Stimulated activated CD4-positive, alpha-beta T cell treated with anti-CD3 and anti-CD28 coated beads, Interleukin-15, amount 100 ng/mL, for 48 hours (primary cell): ENCODE measurements at places on chromosomes 3 and 15.

DNA sequence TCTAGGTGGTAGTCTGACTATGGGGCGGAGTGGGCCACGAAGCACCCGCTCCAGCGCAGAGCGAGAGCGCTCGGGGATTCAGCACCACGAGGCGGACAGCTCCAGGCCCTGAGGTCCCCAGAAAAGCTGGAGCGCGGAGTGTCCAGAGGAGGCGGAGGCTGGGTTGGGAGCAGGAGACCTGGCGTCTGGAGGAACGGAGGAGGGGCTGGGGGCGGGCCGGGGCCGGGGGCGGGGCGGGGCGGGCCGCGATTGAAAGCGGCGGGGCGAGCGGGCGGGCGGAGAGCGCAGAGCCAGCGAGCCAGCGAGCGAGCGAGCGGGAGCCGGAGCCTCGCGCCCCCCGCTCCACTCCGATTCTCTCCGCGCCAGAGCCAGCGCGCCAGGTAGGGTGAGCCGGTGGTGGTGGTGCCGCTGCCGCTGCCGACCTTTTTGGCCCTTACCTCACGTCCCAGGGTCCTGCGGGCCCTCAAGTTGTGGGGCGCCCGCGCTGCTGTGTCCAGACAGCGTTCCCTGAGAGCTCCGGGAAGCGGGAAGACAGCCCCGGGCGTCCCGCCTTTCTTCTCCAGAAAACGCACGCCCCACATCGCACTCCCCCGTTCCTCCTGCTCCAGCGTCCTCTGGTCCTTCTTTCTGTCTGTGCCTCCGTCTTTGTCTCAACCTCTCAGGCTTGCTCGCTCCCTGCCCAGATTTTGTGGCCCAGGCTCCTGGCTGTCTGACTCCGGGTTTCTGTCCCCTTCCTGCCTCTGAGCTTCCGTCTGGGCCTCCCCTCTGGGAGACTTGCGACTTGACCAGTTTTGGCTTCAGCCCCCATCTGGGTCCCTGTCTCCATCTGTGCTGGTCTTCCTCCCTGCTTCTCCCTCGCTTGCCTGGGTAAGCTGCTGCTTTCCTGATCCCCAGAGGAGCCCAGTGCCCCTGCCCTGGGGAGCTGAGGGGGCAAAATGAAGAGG lies at the start of gene GRM2:
TSS of gene GRM2 (plus strand) at position 281 of the 944 bp plus-strand sequence. CDS start 1,916 bp downstream, outside the sequence.
- no peak for DNase-seq

- DNase-seq, result no peak
These were observed 156.5 kb upstream of the ABI3BP start for GRCh38 chr3:101149707-101150106.

- DNase-seq, result no peak
These were observed 39.2 kb downstream of the NUP210 start for GRCh38 chr3:13380971-13381370.

DNA sequence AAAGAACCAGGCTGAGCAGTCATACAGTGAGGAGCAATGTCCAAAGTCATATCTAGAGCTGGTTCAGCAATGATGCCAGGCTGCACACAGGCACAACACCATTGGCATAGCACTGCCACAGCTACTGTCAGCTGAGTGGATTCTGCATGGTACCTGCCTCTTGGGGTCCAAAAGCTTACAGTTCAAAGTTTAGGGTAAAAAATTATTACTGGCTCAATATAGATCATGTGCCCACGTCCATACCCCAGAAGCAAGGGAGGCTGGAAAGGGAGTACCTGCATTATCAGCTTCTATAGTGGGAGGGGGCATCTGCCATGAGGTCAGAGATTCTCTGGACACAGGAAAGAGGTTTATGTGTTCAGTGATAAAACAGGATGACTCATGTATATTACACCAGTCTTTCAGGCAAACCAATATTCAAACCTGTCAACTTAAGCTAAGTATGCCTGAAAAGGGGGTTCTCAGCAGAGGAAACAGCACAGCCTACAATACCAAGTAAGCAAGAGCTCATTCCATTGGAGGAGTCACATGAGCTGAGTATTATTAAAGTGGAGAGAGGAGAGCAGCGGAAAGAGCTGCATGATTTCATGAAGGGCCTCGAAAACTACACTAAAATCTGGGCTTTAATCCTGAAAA lies 99.0 kb downstream of the ANO10 start:
- DNase-seq, result no peak

GRCh38 chr15:56718560-56718959 lies 14.7 kb downstream of the ZNF280D start:
- no peak for DNase-seq

DNA sequence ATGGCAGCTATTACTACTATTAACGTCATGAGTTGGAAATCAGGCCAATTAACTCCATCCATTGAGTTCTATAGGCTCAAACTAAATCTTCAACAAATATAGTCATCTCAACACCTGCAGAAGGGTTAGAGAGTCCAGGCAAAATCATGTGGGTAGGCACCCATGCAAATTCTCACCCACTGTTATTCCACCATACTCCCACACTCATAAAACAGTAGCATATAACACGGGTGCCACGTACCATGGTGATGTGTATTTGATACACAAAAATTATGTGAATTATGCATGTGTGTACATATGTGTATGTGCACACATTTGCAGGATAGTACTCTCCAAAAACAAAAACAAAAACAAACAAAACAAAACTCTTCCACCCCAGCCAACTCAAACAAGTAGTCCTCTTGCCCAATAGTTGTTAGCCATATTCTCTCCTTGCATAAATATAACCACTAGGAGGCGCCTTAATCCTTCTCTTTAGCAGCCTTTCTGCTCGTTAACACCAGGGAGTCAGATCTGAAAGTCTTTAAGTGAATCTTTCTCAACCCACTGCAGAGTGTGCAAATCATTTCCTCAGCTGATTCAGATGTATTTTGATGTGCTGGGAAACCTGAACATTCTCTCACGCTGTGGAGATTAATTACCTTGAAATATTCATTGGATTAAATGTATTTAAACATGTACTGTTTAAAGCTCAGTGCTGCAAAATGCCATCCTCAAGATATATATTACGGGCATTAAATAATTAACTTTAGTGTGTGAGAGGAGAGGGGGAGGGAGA lies 38.0 kb upstream of the COPB2 start:
- DNase-seq, result no peak

- DNase-seq, result no peak
These were observed 16.1 kb downstream of the TXNRD3 start for GRCh38 chr3:126638790-126639189.

DNA sequence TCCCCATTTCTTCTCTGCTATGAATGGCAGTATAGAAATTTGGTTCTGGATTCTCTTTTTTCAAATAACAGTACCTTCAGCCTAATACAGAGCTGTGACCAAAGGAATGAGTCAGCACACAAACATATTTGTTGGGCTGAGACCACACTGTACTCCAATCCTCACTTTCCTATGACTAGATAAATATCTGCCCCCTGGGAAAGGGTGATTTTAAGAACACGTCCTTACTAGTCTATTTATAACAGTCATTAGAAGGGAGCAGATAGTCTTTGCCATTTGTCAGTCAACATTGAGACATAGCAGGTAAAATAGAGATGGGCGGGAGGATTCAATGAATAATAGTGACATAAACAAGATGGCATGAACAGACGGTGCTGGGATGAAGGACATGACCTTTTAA lies 461.3 kb downstream of the MCTP2 start:
- no peak for DNase-seq

GRCh38 chr15:30042556-30042955 lies 40.2 kb upstream of the GOLGA8J start:
- no peak for DNase-seq

GRCh38 chr15:67753891-67754290 lies 71.4 kb upstream of the SKOR1 start:
- DNase-seq, result no peak

DNA sequence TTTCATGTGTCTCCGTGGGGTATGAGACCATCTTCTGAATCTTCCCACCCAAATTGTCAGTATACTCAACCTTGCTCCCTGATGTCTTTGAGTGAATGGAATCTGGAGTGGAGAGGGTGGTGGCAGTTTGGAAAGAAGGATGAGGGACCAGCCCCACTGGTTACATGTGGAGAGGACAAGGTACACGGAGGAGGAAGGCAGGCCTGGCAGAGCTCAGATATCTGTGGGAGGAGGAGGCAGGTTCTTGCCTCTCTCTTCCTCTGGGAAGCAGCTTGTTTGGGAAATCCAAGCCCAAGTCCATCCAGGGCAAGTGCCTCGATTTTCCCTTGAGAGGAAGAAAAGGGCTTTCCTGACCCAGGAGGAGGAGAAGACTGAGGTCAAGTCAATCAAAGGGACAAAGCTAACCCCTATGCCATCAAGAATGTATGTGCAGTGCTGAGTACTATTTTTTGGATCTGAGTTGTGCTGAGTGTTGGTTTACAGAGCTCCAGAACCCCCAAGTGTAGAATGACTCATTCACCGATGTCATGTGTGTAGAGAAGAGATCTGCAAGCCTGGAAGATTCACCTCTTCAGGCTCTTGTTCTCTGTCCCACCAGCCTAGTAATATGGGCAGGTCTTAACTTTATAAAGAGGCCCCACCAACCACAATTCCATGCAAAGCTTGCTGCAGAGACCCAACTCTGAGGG lies 19.8 kb upstream of the LOXL1 start:
- DNase-seq, result no peak

- no peak for DNase-seq
These were observed 22.8 kb upstream of the TRIM59 start for GRCh38 chr3:160472344-160472743.

DNA sequence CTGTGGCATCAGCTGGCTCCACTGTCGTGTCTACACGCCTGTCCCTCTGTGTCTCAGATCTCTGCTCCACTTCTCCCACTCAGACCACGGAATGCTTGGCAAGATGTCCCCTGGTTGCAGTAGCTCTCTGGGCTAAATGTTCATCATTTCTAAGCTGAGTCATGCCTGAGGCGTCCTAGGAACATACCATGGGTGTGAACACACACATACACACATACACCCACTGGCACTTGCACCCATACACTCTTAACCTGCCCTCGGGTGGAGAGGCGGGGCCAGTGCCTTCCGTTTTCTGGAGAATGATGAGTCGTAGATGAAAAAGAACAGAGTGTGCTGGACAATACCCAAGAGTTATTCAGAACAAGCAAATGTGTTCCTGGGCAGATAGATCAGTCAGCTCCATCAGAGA lies 72.4 kb downstream of the SENP2 start:
- no peak for DNase-seq

GRCh38 chr3:121974601-121975111 lies 47.4 kb downstream of the ILDR1 start:
- DNase-seq, result no peak

- DNase-seq, result no peak
These were observed 7.6 kb downstream of the KY start for GRCh38 chr3:134643150-134643675.

DNA sequence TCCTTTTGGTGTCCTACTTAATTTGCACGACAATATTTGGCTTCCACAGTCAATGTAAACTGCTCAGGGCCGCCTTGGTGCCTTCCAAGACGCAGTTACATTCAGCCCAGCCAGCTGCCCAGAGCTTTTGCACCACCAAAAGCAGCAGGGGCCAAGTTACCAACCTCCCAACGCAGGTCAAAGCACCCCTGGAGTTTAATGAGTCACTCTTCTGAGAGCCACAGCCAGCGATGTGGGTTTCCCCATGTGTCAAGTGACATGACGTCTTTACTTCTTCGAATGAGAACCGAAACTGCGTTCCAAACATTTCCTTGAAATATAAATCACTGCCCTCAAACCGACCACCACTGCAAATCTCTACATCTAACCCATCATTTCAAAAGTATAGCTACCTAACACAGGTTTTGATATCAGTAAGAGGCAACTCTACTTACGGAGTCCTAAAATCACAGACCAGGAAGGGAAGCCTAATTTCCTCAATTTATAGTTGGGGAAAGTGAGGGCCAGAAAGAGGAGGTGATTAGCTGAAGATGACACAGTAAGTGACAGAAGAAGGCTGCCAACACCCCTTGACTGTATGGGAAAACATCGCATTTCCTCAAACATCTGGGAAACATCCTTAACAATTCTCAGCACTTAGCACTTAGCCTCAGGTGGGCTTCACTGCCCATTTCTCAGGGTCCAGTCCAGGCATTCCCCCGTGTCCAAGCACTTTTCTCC lies 24.5 kb downstream of the MB21D2 start:
- peak; percentile 66 for DNase-seq

GRCh38 chr3:72306800-72307341 lies 521.9 kb upstream of the PROK2 start:
- DNase-seq, result no peak

- DNase-seq, result no peak
These were observed 4.3 kb downstream of the GLB1 start for GRCh38 chr3:33092496-33093254.

DNA sequence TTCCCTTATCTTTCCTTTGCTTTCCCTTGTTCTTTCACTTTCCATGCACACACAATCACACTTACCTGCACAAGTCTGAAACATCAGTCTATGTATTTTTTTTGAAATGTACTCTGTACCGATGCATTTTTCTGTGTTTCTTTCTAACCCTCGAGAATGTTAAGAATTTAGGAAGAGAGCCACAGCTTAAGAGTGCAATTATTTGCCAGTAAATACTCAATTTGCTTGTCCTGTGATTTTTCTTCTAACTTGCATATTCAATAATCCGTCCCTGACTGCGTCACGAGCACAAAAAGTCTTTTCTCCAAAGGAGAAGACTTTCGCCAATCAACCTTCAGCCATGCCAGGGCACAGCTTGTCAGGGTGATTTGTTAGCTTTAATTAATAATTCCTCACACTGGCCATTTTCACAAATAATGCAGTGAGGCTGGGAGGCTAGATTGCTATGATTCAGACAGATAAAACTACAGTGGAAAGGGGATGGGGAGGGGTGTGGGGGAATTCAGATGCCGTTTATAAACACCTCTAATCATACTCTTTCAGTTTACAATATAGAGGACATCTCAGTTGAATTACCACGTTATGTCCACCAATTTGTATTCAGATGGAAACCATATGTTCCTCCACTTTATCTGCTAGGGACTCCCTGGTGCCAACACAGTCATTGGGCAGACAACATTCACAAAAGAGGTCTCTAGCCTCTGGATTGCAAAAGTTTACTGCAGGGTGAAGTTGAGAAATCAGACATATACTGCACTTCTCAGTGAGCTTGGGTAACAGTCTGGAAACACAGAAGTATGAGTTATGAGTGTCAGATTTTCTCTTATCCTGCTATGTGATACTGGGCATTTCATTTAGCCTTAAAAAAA lies 388.0 kb downstream of the ZBTB20 start:
- DNase-seq, result no peak

GRCh38 chr3:154223519-154223918 lies 100.8 kb downstream of the DHX36 start:
- DNase-seq, result no peak

DNA sequence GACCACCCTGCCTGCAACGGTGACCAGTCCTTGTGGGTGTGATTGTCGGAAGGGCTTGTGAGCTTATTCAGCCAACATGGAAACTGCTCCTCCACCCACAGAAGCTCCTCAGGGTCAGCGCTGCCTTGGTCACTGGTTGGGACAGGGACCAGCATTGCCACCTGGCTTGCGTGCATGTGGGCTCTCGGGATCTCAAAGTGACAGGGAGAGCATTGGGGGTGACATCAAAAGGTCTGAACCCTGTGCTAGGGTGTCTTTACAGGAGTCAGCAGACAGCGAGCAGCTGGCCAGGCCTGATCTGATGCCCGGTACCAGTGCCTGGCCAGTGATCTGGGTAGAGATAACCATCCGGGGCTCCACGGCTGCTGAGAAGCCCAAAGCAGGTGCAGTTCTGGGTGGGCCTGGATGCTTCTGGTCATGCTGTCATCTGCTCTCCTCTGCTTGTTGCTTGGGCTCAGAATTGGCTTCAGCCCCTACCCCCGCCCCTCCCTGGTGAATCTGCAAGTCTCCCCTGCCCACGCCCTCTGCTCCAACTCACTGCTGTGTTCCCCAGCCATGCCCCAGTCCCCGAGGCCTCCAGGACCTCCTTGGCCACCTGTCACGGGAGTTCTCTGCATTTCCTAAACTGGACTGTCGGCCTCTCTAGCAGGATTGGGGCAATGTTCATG lies 134.8 kb downstream of the NSMCE3 start:
- DNase-seq, result no peak

GRCh38 chr3:119700920-119701734 lies 1.7 kb upstream of the CFAP91 start:
- no peak for DNase-seq
